ENCODE measurements at places on chromosomes 7 and 10. TPM values are rescaled to one million over a fixed set of nuclear protein-coding genes. Genes with fewer than 3 reads are reported as not detected.

The GHRHR gene
- not detected for total RNA-seq

The AKR1C1 gene
- total RNA-seq, result 5.5 TPM

The GDF2 gene
- 3.5 TPM for total RNA-seq

The SFTPA1 gene
- total RNA-seq, result not detected

The CALY gene
- total RNA-seq, result 16.3 TPM

The CTTNBP2 gene
- total RNA-seq, result 51.2 TPM

The GIMAP7 gene
- total RNA-seq, result not detected

The P4HA1 gene
- total RNA-seq, result 103 TPM

DNA sequence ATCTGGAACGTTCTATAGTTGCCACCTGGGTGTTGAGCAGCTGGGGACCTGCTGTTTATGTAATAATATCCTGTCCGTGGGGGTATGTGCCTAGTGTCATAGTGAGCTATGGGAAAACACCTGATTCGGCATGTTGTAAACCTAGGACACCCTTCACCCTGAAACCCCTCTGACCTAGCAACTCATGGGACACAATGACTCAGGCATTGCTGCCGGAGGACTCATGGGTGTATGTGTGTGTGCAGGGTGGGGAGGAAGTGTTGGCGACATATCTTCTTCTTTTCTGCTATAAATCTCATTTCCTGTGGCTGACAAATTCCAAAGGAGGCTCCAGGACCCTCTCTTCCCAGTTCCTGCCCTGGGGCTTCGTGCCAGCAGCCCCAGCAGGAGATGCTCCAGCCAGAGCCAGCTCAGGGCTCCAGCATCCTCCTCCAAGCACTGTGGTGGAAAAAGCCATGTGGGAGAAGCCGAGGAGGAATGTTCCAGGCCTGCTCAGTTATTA lies 77.0 kb upstream of the PODXL start:
- DNase-seq, result peak; percentile 60

DNA sequence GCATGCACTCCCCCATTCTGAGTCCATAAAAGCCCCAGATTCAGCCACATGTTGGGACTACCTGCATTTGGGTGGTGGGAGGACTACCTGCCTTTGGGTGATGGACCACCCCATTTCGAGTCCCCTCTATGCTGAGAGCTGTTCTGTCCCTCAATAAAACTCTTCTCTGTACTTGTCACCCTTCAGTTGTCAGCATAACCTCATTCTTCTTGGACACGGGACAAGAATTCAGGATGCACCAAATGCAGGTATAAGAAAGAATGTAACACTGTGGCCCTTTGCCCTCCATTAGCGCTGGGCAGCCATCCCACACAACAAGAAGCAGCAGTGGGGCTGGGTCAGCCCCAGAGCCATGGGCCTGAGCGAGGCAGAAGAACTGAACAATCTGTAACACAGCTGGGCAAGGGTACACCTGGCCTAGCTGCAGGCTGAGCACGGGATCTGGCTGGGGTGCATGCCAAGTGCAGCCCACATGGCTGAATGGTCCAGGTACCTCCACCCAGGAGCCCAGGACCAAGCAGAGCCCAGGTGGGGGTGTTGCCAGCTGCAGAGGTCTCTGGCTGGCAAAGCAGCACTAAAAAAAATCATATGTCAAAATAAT lies 1344.3 kb upstream of the LRRTM3 start:
- DNase-seq, result peak; percentile 1

DNA sequence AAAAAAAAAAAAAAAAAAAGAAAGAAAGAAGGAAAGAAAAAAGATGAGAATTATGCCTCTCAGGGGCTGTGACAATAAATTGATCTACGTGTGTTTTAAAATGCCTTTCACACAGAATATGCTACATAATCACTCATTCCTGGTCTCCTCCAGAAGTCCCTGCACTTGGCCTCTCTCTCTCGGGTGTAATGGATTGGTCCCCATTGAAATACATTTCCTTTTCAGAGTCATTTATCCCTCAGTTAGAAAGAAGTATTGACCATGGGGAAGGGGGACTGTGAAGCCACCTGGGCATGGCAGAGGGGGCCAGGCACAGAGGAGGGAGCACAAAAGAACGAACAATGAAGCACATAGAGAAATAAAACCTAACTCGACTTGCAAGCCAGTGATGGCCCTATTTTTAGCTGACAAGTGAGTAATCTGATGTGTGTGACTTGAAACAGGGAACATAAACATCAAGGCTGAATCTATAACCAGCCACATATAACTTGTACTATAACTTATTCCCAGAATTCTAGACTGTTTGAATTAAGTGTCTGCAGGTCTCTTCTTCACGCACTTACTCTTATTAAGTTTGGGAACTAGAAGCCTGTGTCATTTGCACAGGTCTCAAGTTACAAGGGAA lies 490.8 kb downstream of the KCNMA1 start:
- DNase-seq, result no peak

- DNase-seq, result peak; percentile 47
Measured at GRCh38 chr7:131425992-131426391, 98.3 kb downstream of the MKLN1 start.

GRCh38 chr10:31836569-31837406 lies 91.8 kb downstream of the ARHGAP12 start:
- DNase-seq, result peak; percentile 45

DNA sequence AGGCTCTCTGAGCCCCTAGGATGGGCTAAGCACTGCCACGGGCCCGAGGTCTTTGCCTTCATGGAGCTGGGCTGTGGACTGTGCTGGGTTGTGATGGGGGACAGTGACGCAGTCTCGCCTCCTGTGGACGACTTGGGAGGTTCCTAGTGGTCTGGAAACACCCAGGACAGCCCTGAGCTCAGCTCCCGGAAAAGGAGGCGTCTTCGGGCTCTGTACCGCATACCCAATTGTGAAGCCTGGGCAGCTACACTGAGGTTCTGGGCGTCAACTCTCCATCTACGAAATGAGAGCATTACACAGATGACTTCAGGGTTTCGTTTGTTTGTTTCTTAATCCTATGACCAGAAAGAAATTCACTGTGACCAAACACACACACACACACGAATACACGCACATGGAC lies 79.6 kb upstream of the KAT6B start:
- DNase-seq, result no peak

GRCh38 chr7:147251751-147252325 lies 1135.2 kb downstream of the CNTNAP2 start:
- DNase-seq, result no peak

DNA sequence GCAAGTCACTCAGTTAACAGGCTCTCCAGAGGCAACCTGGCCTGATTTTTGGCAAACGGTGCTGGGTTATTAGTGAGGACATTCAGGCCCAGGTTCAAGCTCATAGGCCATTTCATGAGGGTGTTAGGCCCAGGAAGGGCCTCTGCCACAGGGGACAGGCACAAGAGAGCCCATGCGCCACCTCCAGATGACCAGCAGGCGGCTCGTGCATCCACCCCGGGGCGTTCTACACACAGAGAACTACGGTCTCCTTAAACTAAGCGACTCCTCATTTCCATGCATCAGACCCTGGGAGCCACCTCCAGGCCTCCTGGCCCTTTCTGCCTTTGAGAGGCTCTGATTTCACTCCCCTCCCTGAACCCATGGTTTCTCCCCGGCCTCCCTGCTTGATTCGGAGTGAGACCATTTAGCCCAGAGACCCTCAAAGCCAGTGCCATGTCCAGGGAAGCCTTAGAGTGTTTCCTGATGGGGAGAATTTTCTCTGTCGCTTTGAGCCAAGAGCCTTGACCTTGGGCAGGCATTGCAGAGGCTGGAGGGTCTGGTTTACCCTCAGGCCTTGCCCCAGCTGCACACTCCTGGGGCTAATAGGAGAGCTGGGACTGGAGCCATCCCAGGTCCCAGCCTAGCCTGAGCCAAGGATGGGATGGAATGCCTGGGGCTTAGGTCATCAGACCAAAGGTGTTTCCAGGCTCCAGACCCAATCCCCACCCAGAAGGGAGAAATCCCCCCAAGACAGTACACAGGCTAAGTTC lies 188.0 kb downstream of the GRID1 start:
- DNase-seq, result peak; percentile 10

DNA sequence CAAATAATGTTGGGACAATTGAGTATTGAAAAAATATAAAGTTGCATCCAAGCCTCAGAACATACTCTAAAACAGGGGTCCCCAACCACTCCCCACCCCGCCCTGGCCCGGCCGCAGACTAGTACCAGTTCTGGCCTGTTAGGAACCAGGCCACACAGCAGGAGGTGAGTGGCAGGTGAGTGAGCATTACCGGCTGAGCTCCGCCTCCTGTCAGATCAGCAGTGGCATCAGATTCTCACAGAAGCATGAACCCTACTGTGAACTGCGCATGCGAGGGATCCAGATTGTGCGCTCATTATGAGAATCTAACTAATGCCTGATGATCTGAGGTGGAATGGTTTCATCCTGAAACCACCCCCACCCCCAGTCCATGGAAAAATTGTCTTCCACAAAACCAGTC lies 19.4 kb downstream of the HIPK2 start:
- DNase-seq, result no peak

- DNase-seq, result no peak
Measured at GRCh38 chr7:123201901-123202300, 2.1 kb upstream of the SLC13A1 start.

DNA sequence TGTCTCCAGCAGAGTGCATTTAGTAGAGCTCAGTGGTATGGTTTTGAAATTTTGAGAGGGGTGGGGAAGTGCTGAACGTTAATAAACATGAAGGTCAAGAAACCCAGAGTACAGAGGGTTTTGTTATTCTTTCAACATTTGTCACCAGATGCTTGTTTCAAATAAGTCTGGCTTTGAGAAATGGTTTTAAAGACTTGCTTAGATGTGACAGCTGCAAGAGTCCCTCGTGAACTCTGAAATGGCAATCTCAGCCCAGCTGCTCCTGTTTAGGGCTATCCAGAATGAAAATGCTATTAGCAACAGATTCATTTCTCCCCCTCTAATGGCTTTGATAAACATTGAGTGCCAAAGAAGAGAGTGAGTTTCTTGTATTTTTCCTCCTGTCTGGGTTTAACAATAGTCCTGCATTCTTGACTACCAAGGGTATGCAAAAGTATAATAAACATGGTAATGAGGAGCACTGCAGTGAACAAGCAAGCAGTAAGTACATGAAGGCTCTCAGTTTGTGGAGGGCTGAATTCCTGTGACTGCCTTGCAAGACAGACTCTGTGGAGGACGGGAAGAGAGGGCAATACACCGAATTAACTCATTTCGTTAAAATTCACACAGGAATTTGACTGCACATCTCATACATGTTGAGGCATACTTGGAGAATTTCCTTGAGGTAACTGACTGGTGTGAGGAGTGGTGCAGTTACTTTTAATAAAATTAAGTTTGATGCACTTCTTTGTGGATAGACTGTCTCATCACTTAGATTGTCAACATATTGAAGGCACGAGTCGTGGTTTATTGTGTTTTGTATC lies 490.9 kb downstream of the REEP3 start:
- DNase-seq, result no peak

DNA sequence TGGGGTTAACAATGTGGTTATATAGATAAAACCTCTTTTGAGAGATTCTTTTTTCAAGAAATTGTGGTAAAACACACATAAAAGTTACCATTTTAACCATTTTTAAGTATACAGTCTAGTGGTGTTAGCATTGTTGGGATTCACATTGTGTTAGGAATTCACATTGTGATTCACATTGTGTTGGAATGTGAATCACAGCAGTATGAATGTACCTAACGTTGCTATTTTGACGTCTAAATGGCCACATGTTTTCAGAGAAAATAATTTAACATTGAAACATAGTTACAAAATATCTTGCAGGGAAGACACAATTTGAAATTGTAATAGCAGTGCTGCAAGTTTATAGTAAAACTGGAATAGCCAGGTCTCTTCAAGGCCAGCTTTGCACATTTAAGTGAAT lies 129.0 kb downstream of the BICC1 start:
- DNase-seq, result peak; percentile 73

DNA sequence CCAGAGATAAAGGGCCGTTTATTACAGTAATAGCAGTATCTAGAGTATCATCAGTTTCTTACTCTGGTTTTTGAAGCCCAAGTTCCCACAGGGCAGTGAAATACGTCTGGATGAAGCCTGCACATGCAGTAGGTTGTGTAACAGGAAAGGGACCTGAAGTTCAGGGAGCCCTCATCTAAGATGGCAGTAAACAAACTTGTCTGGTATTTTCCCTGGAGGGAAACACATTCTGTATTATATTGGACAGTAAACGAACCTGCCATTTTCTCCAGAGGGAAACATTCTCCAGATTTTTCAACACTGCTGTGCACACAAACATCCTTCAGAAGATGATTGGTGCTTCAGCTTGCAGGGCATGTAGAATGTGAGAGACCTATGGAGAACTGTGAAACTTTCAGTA lies 189.9 kb downstream of the TFEC start:
- no peak for DNase-seq

DNA sequence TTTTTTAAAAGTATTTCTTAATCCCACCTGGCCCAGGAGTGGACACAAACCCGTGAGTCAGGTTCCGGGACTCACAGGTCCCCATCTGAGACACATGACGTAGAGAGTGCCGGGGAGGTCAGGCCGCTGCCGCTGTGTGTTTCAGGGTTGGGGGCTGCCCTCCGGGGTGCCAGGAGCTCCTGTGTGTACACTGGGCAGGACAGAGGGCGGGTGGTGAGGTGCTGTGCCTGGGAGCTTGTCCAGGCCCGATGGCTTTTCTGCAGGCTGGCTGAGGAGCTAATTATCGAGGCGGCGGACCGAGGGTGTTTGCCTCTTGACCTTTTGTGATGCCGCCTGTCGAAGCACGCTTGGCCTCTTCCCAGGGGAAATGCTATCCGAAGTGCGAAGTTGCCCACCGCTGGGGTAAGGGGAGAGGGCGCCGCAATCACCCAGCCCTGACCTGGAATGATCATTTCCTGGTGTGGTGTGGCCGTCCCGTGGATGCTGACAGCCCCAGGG lies 42.1 kb downstream of the FOXL3 start:
- no peak for DNase-seq

DNA sequence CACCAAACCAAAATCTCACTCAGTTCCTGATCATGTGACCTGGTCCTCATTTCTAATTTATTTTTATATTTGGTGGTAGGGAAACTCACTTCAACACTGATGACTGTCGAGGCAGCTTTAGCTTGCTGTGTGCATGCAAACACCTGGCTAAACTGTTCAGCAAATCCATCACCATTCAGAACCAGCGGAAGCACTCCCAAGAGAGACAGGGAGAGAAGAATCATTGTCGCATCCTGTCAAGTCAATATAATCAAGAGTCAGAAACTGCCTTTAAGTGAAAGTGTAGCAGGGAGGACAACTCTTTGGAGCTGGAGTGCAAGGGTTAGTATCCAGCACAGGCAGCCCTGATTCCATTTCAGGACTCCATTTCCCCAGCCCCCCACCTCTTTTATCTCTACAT lies 300.7 kb downstream of the XPNPEP1 start:
- DNase-seq, result no peak

DNA sequence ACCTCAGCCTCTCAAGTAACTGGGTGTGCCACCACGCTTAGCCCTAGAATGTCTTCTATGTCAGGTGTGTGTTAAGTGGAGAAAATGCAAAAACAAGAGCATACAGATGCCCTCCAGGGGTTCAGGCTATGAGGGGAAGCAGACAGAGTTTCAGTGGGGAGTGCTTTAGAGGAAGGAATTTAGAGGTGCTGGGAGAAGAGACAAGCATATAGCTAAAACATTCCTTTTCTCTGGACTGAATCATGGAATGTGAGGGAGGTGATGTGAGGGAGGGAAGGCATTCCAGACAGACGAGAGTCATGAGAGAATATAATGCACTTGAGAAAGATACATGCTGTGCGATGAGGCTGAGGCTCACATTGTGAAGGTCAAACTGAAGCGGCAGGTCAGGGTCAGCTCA lies 6.6 kb upstream of the ZNF786 start:
- DNase-seq, result peak; percentile 18

All from cardiac muscle cell (in vitro differentiated cells and primary cell).